GM18507 (cell line): ENCODE measurements at places on chromosomes 11 and 22.

GRCh38 chr11:122512688-122513087 is 142.8 kb upstream of the UBASH3B start:
- DNase-seq, result no peak

GRCh38 chr22:27273853-27274252 is 527.7 kb downstream of the MN1 start:
- no peak for DNase-seq

DNA sequence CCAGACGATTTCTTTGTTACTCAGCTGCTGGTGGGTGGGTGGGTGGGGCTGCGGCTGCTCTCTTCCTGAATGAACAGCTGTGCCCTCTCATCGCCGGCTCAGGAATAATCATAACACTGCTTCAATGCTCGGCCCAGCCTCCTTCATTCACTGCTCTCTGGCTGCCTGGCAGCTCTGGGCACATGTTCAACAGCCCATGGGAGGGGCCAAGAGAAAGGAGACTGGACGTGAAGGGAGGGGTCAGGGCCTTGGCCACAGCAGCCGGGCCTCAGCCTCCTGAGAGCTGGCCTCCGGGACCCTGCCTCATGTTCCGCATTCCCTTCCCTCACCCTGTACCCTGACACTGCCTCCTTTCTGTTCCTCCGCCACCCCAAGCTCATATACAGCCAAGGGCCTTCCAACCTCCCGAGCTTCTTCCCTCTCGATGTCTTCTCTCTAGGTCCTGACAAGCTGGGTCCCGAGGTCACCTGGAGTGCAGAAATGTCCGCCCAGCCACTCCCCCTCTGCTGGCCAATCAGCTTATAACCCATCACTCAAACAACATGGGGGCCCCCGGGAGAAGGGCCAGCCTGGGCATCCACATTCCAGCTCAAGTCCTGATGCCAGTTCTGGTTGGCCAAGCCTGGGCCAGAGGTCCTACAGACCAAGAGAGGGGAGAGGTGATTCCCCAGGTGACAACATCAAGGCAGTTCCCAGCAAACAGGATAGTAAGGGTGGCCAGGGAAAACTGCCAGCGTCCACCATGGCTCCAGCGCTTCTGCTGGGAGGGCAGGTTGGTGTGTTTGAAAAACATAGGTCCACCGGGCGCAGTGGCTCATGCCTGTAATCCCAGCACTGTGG is 3.2 kb upstream of the CSDC2 start:
- no peak for DNase-seq

DNA sequence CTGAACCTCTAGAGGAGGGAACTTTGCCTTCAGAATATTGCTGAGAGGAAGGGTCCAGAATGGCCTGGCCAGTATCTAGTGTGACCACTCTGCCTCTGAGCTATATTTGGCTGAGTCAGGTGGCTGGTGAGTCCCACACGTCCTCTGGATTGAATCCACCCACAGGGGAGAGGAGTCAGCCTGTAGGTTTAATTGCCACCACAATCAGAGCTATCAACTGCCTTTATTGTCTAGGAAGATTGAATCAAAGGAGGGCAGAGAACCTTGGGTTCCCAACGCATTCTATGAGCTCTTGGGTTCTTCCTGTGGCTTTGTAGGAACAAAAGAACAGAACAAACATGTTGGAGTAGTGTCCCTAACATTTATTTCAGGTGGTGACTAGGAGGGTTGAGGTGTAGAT is 67.7 kb downstream of the ST3GAL4 start:
- DNase-seq, result no peak

- no peak for DNase-seq
Measured at GRCh38 chr11:110160016-110160415, 66.8 kb downstream of the ZC3H12C start.

DNA sequence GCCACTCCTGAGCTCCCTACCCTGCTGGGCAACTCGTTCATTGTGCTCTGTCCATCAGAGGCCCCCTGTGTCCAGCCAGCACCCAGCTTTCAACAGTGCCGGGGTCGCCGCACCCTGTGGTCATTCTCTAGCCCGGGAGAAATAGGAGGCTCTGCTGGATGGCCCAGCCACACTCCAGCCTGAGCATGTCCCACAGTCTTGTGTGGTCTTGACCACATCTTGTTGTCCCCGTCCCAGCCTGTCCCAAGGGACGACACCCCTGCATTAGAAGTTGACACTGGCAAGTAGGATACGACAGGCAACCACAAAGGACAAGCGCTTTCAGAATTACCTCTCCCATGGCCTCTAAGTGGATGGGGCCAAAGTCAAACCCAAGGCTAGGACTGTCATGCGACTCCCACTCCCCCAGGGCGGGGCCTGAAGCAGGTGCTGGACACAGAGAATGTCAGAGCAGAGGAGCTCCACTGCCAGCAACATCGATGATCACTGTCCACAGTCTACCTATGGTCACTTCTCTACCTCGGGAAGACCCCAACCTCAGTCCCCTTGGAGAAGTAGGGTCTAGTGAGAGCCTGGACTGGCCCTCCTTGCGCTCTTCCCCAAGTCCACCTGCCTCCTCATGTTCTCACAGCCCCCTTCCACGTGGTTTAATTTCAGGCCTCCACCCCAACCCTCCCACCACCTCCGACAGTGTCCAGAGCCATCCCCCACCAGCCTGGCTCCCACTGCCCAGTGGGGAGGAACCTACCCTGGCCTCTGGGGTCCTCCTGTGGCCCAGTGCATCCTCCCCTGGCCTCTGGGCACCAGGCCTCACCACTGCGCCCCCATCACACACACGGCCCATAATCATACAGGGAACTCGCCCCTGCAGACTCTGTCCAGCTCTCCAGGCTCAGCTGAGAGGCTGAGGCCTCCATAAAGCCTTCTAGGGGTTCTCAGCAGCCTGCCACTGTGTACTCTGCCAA is 4.4 kb upstream of the DGCR2 start:
- no peak for DNase-seq

DNA sequence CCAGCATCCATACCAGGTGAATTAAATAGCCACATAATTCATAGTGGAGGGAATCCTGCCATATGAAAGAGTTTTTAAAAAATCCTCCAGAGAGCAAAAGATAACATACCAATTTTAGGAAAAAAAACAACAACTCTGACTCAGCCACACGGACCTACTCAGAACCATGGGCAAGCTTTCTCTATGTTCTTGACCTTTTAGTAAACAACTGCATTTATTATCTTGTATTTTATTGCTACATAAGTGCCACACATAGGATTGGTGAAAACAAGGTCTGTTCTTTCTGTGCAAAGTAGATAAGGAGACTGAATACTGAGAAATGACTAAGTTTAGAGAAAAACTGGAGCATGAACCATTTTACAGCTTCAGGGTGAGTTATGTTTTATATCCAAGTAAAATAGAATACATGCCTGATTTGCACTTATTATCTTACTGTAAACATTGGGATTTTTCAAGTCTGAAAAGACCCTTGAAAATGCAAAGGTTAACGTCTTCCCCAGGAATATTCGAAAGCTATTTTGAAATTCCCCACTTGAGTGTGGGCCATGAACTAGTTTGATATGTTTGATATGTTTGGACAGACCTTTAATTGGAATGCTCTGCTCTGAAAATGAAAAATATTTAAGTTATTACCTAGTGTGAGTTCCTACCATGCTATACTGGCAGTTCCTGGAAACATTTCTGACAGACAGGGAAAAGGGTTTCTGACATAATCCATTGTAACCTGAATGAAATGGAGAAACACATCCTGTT is 89.5 kb upstream of the DDI1 start:
- no peak for DNase-seq

DNA sequence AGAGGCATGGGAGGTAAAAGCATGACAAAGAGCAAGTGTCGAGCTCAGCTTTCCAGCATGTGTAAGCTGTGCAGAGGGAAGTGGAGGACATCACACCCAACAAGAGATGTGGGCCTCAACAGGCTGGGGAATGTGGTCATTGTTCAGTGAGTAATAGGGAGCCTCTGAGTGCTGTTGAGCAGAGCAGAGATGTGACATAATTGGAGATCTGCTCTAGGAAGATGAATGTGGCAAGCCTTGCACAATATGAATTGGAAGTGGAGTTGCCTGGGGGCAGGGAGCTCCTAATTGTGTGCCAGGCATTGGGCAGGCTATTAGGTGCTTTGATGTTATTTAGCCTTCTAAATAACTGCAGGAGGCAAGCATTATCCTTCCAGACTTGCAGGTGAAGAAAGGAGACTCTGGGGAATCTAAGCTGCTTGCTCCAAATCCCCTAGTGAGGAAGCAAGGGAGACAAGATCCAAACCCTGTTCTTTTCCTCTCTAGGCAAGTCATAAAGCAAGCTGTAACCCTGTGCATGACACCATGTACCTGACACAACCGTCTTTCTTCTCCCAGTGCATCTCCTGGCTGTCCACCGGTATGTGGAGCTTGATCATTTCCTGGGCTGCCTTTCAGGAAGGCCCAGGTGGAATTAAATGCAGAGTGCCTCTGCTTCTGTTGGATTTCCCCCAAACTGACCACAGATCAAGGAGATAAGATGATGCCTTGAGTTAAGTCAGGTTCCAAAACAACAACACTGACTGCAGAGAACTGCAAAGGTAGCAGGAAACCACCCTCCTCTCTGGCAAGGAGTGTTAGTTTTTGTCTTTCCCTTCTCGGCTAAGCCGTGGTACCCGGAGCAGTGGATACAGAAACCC is 221.4 kb downstream of the TENM4 start:
- DNase-seq, result no peak
